ENCODE measurements at places on chromosomes 3 and 15. TPM values are rescaled to one million over a fixed set of nuclear protein-coding genes. Genes with fewer than 3 reads are reported as not detected.

NDUFAF3 gene
- total RNA-seq: 78.9 TPM

SERINC4 gene
- 0.17 TPM for total RNA-seq

BCHE gene
- not detected for total RNA-seq

MCTP2 gene
- total RNA-seq: 28.5 TPM

RAMAC gene
- 25.9 TPM for total RNA-seq

POU1F1 gene
- not detected for total RNA-seq

GP9 gene
- total RNA-seq: not detected

VGLL3 gene
- not detected for total RNA-seq

GOLGA6B gene
- total RNA-seq: not detected

PDZRN3 gene
- total RNA-seq: not detected

TERC gene
- 7.3 TPM for total RNA-seq

NUTM1 gene
- total RNA-seq: not detected

C2CD4A gene
- total RNA-seq: not detected

COLQ gene
- 3.5 TPM for total RNA-seq

ACAP2 gene
- total RNA-seq: 68.3 TPM

TM4SF4 gene
- not detected for total RNA-seq

GOLGA8T gene
- total RNA-seq: 2.6 TPM

SLC12A1 gene
- not detected for total RNA-seq

LRRC57 gene
- total RNA-seq: 24.5 TPM

HAPLN3 gene
- total RNA-seq: 80.8 TPM

SAMD7 gene
- not detected for total RNA-seq

KLHL40 gene
- not detected for total RNA-seq

FEZF2 gene
- total RNA-seq: not detected

TM4SF18 gene
- not detected for total RNA-seq

NPAP1 gene
- total RNA-seq: not detected

CGNL1 gene
- total RNA-seq: not detected

PARP15 gene
- 49.1 TPM for total RNA-seq

GOLGA6L7 gene
- not detected for total RNA-seq

PXK gene
- 38.6 TPM for total RNA-seq

ACP3 gene
- not detected for total RNA-seq

CCR8 gene
- 1.1 TPM for total RNA-seq

SERPINI2 gene
- not detected for total RNA-seq

LMAN1L gene
- total RNA-seq: 0.37 TPM

LINGO1 gene
- not detected for total RNA-seq

TICRR gene
- 18.6 TPM for total RNA-seq

Measured in activated naive CD8-positive, alpha-beta T cell treated with anti-CD3 and anti-CD28 coated beads, Interleukin-2, amount 10 ng/mL, durations not matched to agents 7 days and 5 days (primary cell).